ENCODE measurements at places on chromosomes 2 and 18. TPM values are rescaled to one million over a fixed set of nuclear protein-coding genes. Genes with fewer than 3 reads are reported as not detected.

GRCh38 chr2:219560037-219560892, 11.1 kb downstream of the OBSL1 start:
- DNase-seq: no peak

ANKRD29 gene
- polyA plus RNA-seq: 1.1 TPM

GRCh38 chr2:150469706-150470274, 17.7 kb downstream of the RND3 start:
- DNase-seq: no peak

- no peak for DNase-seq
Observed at GRCh38 chr2:217790195-217790594, 212.6 kb downstream of the TNS1 start.

DNA sequence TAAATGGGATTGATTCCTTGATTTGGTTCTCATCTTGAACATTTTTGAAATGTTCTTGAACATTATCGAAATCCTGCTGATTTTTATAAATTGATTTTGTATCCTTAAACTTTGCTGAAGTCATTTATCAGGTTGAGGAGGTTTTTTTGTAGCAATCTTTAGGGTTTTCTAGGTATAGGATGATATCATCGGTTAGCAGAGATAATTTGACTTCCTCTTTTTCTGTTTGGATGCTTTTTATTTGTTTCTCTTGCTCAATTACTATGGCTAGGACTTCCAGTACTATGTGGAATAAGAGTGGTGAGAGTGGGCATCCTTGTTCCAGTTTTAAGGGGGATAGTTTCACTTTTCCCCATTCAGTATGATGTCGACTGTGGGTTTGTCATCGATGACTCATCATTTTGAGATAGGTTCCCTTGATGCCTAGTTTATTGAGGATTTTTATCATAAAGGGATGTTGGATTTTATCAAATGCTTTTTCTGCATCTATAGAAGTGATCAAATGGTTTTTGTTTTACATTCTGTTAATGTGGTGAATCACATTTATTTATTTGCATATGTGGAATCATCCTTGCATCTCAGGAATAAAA, 201.5 kb upstream of the ZSWIM2 start:
- DNase-seq: no peak

- no peak for DNase-seq
Observed at GRCh38 chr2:47243596-47244323, 88.7 kb upstream of the STPG4 start.

GRCh38 chr18:28040211-28040610, 136.7 kb downstream of the CDH2 start:
- no peak for DNase-seq

DNA sequence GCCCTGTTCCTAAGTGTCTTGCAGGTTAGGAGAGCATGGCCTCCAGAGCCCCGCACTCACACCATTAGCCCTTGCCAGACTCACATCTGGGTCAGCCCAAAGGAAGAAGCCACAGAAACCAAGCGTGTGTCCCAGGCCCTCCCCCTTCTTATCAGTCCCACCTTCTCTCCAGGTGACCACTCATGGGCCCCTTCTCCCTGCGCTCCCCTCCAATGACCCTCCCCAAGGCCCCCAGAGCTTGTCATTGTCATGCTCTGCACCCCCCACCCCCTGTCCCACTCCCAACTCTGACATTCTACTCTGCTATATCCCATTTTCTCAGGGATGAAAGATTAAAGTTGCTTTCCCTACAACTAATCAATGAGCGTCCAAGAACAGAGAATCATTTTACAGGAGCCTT, 30.1 kb downstream of the CAPN14 start:
- no peak for DNase-seq

DNA sequence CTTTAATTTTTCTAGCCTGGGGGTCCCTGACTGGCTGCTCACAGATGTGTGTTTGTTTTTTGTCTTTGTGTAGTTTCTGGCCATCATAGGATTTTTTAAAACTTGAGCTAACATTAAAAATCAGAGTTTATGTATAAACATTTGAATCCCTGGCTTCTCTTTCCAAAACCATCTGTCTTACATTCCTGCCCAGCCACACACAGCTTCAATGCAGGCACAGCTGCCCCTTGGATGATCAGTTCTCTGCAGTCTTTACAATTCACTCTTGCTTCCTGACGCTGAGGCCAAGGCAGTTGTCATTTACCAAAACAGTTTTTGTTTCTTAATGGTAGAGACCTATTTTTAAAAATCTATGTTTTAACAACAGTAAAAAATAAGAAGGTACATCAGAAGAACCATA, 169.2 kb upstream of the LRRTM1 start:
- no peak for DNase-seq

- no peak for DNase-seq
Observed at GRCh38 chr2:233234264-233234663, 17.2 kb upstream of the ATG16L1 start.

- no peak for DNase-seq
Observed at GRCh38 chr2:73972846-73973245, 11.9 kb upstream of the TET3 start.

DNA sequence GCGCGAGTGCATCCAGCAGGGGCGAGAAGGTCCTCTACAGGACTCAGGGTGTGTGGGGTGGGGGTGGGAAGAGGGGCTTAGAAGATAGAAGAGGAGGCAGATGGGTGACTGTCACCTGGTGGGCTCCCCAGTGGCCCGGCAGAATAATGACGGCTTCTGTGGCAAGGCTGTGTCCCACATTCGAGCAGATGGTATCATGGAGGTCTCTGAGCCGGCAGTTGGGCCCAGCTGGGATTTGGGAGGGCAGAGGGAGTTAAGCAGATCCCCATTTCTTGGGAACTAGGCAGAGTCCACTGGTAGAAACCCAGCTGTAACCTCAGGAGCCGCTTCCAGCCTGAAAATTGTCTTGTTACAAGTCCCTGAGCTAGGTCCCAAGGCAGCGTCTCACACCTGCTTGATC, 28.4 kb upstream of the DTNB start:
- DNase-seq: no peak

DNA sequence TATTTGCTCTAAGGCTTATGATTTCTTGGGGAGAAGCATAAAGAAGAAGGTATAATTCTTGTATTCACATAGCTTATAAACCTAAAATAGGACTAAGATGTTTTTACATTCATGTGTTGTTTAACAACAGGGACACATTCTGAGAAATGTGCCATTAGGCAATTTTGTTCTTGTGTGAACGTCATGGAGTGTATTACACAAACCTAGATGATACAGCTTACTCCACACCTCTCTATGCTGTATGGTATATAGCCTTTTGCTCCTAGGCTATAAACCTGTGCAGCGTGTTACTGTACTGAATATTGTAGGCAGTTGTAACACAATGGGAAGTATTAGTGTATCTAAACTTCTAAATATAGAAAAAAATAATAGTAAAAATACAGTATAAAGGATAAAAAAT, 92.1 kb downstream of the PHLPP1 start:
- DNase-seq: no peak

LOXL3 gene
- polyA plus RNA-seq: 9.2 TPM

GRCh38 chr2:29056452-29056851, 17.9 kb downstream of the PCARE start:
- DNase-seq: no peak

PFN4 gene
- polyA plus RNA-seq: 2.9 TPM

GRCh38 chr18:5556310-5556974, 12.6 kb upstream of the EPB41L3 start:
- DNase-seq: no peak

DNA sequence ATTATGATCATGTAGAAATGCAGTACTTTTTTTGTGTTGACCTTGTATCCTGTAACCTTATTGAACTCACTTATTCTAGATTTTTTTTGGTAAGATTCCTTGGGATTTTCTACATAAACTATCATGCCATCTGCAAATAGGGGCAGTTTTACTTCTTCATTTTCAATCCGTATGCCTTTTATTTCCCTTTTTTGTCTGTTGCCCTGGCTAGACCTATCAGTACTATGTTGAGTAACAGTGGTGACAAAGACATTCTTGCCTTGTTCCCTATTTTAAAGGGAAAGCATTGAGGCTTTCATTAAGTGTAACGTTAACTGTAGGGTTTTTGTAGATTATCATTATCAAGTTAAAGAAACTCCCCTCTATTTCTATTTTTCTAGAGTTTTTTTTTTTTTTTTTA, 92.3 kb downstream of the LYPD1 start:
- DNase-seq: no peak

- DNase-seq: no peak
Observed at GRCh38 chr2:128524183-128524582, 205.5 kb upstream of the HS6ST1 start.

CCDC141 gene
- 0.17 TPM for polyA plus RNA-seq

GRCh38 chr2:75340560-75340959, 141.2 kb upstream of the TACR1 start:
- DNase-seq: no peak

DNA sequence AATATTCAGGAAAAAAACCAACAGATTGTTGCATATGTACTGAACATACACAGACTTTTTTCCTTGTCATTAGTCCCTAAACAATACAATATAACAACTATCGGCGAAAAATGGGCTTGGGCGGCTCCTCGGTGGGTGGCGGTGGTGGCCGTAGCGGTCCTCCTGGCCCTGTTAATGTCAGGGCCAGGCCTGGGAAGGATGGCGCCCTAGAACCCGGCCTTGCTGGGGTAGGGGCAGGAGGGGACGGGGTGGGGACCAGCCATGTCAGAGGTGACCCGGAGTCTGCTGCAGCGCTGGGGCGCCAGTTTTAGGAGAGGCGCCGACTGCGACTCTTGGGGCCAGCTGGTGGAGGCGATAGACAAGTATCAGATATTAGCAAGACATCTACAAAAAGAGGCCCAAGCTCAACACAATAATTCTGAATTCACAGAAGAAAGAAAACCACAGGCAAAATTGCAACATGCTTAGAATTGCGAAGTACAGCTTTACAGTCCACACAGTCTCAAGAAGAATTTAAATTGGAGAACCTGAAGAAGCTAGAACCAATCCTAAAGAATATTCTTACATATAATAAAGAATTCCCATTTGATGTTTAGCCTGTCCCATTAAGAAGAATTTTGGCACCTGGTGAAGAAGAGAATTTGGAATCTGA, 36.5 kb downstream of the ROCK2 start:
- DNase-seq: no peak

TCF7L1 gene
- 59.3 TPM for polyA plus RNA-seq

DNA sequence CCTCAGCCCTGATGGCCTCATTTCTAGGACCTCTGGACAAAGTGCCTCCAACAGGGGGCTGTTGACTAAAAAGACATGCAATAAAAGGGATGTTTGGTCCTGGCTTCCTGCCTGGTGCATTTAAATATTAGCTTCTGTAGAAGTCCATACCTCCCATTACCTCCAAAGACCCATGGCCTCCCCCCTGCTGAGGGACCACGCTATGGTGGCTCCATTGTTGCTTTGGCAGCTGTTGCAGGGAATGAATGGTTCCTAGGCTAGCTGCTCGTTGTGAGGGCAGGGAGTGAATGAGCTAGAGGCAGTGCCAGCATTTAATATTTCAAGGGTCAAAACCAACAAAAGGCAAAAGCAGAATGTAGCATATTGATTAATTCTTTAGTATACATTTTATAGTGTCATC, 285.9 kb downstream of the SLC8A1 start:
- DNase-seq: no peak

CHST9 gene
- polyA plus RNA-seq: 3.9 TPM

DNA sequence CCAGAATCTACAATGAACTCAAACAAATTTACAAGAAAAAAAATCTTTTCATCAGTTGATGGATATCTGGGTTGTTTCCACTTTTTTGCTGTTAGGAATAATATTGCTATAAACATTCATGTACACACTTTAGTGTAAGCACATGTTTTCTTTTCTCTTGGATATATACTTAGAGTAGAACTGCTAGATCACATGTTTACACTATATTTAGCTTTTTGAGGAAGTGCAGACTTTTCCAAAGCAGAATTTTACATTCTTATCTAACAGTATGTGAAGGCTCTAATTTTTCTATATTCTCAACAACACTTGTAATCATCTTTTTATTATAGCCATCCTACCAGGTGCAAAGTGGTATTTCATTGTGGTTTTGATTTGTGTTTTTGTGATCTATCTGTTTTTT, 103.6 kb upstream of the RMP24 start:
- no peak for DNase-seq

CDK5R2 gene
- 0.14 TPM for polyA plus RNA-seq

NAB1 gene
- 69.0 TPM for polyA plus RNA-seq

ARHGAP28 gene
- polyA plus RNA-seq: 61.2 TPM

- no peak for DNase-seq
Observed at GRCh38 chr2:233026198-233026813, 6.2 kb upstream of the NEU2 start.

All from left renal pelvis (tissue), 4 donors.